ENCODE measurements at places on chromosomes 11 and 22.

GRCh38 chr11:121881806-121882205, 234.2 kb downstream of the BLID start:
- DNase-seq = no peak

GRCh38 chr11:15073361-15074205, at the start of gene CALCB:
CALCB (plus strand) TSS chr11:15073593; CDS start chr11:15074719, 1,126 bp downstream.
- DNase-seq = no peak

DNA sequence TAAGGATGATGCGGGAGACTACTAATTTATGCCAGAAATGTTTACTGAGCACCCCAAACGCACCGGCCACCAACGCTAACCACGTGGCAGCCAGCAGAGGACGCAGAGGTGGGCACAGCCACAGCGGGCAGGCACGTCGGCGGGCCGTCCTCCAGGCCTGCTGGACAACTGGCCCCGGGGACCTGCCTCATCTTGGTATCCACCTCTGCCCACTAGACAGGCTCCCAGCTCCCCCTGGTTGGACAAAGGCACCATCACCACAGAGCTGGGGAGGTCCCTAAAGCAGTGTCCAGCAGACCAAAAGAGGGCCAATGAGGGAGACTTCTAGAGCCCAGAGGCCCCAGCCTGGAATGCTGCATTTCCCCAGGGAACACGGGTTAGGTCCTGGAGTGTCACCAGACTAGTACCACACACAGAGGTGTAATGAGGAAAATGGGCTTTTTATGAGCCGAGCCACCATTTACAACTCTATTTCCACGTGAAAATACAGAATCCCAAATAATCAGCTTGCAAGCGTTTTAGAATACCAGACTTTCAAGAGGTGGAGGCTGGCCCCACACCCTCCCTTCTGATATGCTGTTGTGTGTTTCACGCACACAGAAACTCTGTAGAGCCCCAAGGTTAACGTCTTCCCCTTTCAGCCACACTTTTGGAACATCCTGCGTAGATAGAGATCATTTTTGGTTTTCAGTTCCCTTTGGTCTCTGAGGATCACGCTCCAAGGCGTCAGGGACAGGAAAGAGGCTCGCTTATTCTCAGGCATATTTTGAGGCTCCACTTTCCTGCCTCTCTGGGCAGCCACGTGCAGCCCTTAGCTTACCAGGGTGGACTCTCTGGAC, 23.7 kb upstream of the BID start:
- no peak for DNase-seq

- no peak for DNase-seq
Measured at GRCh38 chr11:108097179-108097578, 24.2 kb upstream of the ACAT1 start.

- DNase-seq = no peak
Measured at GRCh38 chr11:122173587-122173986, 57.6 kb upstream of the BLID start.

Measured in right atrium auricular region (tissue), 2 donors.